ENCODE measurements at places on chromosomes 5 and 9. TPM values are rescaled to one million over a fixed set of nuclear protein-coding genes. Genes with fewer than 3 reads are reported as not detected.

The CTXN3 gene
- not detected for polyA plus RNA-seq

The IL13 gene
- not detected for polyA plus RNA-seq

The PIP5K1B gene
- not detected for polyA plus RNA-seq

DNA sequence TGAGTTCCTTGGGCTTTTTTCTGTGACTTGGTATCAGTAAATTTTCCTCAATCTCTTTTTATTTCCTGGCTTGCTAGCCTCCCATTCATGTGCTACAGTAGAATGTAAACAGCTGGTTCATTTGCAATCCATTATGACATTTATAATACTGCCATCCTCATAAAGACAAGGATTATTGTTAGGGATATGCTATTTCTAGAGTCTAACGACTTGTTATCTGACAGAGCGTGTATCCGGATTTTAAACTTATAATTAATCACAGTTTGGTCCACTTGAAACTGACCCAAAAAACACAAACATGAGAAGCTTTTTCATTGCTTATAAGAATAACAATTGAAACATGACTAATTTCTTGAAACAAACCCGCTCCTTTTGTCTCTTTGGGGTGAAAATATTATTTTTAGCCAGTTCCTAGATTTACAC lies 585.8 kb downstream of the TLE4 start:
- DNase-seq: no peak
- no peaks in the 10 kb centered on the region for H3K36me3 ChIP-seq
- no peak overlapping the region for H3K4me3 ChIP-seq
- no peak overlapping the region for H3K27ac ChIP-seq

- H3K27ac ChIP-seq: no peak overlapping the region
- H3K4me1 ChIP-seq: no peaks in the 10 kb centered on the region
- H3K4me3 ChIP-seq: no peak overlapping the region
- no peaks in the 10 kb centered on the region for H3K36me3 ChIP-seq
Measured at GRCh38 chr9:3968891-3969290, 331.0 kb downstream of the GLIS3 start.

All from immature natural killer cell (primary cell).